NB4 (cell line): ENCODE measurements at places on chromosomes 6 and 20.

GRCh38 chr6:157631838-157632614 lies 191.0 kb upstream of the SNX9 start:
- DNase-seq, result peak; percentile 77

DNA sequence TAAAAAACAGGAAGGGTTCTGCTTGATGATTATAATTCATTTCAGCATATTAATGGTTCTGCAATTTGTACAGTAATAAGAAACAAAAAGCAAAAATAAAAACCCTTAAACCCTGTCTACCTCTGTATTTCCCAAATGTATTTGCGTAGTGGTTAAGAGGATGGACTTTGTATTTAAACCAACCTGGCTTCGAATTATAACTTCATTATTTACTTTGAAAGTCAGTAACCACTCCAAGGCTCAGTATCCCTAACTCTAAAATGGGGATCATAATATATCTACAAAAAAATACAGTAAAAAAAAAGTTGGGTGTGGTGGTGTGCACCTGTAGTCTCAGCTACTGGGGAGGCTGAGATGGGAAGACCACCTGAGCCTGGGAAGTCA lies 21.4 kb downstream of the PERP start:
- DNase-seq, result no peak

DNA sequence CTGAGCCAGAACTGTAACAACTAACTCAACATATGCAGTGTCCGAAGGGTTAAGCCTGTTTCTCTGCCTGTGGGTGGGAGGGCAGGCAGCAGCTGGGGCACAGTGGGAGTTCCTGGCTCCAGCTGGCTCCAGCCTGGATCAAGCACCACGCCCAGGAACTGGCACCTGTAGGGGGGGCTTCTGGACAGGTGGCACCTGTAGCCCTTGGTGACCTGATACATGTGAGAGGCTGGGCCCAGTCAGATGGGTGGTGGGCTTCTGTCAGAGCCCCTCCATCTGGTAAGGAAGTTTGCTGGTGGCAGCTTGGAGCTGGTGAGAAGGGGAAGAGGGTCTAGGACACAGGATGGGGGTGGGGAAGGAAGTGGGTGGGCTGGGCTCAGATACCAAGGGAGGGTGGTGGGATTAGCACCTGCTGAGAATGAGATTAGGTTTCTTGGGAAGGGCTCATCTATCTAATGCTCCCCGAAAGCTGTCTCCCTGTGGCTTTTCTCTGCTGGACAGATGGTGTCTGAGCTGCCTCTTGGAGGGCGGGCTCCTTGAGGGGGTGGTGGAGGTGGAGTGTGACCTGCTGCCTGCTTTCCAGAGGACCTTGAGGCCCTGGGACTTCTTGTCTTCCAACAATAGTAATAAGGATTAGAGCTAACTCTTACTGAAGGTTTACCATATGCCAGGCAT lies 28.5 kb downstream of the BCL2L1 start:
- no peak for DNase-seq

DNA sequence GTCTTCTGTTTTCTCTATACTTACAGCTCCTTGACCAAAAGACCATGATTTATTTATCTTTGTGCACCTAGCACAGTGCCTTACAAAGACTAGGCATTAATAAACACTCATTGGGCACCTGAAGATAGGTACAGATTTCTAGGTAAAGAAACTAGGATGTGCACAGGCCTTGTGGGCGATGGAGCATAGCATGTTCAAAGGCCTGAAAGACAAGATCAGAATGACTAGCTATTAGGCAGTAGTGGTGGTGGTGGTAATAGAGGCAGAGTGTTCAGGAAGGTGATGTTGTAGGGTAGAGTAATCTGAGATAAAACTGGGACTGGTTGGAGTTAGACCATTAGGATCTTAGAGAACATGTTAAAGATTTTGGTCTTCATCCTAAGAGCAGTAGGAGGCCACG lies 3.9 kb downstream of the TXLNB start:
- no peak for DNase-seq

DNA sequence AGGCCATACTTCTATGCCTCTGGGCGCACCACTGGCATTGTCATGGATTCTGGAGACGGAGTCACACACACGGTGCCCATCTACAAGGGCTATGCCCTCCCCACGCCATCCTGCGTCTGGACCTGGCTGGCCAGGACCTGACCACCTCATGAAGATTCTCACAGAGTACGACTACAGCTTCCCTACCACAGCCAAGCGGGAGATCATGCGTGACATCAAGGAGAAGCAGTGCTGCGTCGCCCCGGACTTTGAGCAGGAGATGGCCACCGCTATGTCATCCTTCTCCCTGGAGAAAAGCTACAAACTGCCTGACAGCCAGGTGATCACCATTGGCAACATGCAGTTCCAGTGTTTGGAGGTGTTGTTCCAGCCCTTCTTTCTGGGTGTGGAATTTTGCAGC lies 23.8 kb downstream of the TMEM74B start:
- DNase-seq, result no peak

DNA sequence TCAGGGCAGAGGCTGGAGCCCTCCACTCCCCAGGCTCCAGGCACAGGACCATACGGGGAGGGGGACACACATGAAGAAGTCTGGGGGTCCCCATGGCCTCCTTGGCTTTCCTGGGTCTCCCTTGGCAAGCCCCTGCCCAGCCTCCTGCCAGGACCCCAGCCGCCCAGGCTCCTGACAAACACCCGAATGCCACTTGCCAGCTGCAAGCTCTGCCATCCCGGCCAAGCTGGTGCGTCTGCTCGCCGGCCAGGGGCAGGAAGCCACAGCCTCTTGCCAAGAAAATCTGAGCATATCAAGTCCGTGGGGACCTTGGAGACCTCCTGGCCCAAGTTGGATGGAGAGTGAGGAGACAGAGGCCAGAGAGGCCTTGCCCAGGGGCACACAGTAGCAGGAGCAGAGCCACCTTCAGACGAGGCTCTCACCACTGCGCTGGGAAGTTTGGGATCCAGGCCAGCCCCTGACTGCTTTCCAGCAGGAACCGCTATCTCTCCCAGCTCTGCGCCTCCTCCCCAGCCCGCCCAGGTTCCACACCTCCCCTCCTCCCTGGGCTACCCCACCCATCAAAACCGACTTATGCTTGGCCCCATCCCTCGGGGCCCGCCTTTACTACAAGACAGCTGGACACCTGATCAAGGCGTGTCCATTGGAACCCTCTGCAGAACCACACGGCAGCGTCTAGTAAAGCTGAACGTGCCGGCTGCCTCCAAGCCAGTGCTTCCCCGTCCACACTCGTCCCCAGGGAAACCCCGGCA lies 80.2 kb downstream of the GRM4 start:
- no peak for DNase-seq

- DNase-seq, result no peak
These were observed 33.4 kb downstream of the LRRC1 start for GRCh38 chr6:53828215-53828614.

- peak; percentile 76 for DNase-seq
These were observed 586 bp upstream of the NQO2 start for GRCh38 chr6:2998998-2999617.

DNA sequence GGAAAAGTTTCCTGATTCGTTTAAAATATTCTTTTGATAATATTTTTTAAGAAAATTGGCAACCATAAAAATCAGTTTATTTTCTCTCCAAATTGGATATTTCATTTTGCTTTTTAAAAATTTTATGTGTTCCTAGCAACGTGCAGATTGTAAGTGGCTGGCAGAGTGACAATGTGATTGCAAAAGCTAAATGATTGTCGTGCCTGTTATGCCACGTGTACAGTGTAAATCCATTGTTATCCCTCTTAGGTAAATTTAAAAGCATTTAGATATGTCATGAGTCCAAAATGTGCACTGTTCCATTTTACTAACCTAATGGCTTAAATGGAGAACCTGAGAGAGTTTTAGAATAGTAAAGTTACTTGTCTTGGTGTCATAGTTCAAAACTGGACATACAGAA lies 94.4 kb upstream of the ADGRF4 start:
- no peak for DNase-seq

DNA sequence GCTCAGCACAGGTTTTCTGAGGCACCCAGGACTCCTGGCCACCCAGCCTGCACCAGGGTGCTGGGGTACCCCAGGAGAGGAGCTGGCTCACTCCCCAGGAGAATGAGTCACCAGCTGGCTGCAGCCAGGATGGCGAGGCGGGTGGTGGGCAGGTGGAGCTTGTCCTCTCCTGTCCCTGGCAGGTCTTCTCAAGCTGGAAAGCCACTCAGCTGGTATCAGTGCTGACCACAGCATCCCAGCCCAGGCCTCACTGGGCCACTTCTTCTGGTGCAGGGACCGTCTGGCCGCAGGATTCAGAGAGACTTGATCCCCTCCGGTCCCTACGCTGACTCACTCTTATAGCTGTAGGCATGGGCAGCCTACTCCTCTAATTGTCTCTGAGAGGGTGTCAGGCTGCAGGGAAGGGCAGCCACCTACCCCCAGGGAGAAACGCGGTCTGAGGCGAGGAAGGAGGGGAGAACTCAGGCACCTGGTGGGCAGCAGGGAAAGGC lies 22.2 kb downstream of the TFEB start:
- DNase-seq, result peak; percentile 87

GRCh38 chr6:53998303-53998702 lies 112.9 kb upstream of the MLIP start:
- DNase-seq, result no peak

DNA sequence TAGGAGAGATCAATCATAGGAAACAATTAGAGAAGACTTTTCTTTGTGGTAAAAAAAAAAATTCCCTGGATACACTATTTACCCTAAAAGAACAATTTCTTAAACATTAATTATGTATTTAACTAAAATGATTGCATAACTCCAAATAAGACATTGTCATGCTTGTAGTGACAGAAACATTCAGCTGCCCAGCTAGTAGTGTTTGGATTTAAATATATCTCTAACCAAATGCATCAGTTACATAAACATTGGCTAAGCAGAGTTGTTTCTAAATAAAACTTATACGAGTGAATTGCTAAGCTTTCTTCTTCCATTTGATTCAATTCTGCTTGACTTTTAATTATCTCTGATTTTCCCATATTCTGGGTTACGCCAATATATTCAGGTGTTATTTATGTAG lies 23.7 kb downstream of the MLIP start:
- DNase-seq, result no peak
